ENCODE measurements at places on chromosomes 4 and X.

DNA sequence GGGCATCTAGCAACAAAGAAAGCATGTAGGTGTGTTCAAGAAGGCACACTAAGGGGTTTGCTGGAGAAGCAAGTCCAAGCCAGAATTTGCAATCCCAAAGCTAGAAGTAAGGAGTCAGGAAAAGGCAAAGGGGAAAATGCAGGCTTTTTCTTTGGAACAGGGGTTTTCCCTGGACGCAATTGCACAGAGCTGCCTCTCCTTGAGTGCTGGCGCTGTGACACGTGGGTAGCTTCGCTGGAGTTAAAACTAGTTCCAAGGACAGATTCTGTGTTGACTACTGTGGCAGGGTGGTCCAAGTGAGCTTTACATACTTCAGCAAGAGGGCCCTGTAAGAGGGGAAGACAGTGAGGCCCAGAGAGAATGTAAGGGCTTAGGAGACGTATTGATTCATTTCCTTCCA is 277.1 kb downstream of the ADGRA3 start:
- DNase-seq: no peak

- DNase-seq: no peak
These were observed 73.3 kb upstream of the ZDHHC15 start for GRCh38 chrX:75596178-75596577.

- peak; percentile 19 for DNase-seq
These were observed at the start of gene TMEM35A for GRCh38 chrX:101078716-101079598. Gene TMEM35A, plus strand, starts transcription at chrX:101078879. Its CDS starts 124 bp downstream, at chrX:101079003.

DNA sequence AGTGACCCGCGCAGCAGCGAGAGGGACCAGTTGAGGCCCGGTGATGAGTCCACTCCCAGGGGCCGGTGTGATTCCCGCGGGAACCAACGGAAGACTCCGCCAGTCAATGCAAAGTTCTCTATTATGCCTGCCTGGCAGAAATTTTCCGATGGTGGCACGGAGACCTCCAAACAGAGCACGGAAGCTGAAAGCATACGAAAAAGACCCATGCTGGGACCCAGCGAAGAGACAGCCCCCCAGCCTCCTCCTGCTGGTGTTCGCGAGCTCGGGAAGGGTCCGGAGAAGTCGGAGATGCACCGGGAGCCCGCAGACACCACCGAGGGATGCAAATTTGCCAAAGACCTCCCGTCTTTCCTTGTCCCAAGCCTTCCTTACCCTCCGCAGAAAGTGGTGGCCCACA is 71.7 kb downstream of the AASDH start:
- no peak for DNase-seq

- no peak for DNase-seq
These were observed 273.9 kb downstream of the ARAP2 start for GRCh38 chr4:35970366-35970960.

DNA sequence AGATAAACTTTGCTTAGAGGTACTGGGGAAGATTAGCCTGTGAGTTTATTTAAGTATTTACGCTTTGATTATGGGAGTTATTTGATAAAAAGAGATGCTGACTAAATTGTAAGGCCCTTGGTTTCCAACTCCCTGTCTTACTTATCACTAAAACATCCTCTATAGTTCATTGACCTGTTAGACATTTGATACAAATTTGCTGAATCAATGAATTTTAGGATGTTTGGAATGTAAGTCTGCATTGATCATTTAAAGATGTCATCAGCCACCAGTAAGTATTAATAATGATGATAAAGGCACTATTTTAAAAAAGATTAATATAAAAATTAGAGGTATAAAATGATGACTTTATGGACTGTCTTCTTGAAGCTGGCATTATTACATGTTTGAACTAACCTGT is 340.6 kb downstream of the SPRY1 start:
- no peak for DNase-seq

- no peak for DNase-seq
These were observed at the start of gene CXCL3 for GRCh38 chr4:74038425-74039314. Gene CXCL3, minus strand, starts transcription at chr4:74038689. Its CDS starts 78 bp downstream, at chr4:74038611.

DNA sequence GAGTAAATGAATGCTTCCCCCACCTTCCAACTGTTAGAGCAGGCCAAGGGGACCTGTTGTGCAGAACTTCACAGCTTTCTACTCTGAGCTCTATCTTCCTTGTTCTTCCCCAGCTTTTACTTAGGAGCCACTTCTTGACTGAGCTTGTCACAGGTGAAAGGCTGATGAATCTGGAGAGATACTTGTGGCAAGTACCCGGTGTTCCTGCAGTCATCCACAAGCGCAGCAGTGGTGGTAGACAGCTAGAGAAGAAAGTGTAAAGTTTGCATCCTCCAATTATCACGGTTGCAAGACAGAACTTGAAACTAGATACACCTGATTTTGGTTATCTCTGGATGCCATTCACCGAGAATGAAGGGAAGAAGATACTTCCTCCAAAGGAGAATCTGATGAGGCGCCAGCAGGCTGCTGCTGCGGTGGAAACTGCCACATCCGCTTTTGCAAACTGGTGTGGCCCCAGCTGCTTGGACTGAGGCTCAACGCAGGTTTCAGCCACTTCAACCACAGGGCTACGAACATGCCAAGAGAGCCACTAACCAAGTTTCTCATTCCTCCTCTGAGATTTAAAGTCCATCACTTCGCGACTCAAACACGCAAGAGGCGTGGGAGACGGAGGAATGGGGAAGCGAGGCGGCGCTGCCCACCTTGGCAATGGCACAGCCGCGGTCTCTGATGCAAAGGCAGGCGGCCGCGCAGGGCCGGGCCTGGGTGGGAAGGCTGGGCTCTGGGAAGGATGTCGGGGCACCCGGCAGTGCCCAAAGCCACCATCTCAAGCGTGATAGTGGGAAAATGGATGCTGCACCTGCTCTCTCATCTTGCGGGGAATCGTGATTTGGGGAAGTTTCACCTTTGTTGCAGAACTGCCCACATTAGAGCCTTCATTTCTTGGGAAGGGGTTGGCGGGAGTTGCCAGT is 1.3 kb upstream of the FHIP1A start:
- no peak for DNase-seq

DNA sequence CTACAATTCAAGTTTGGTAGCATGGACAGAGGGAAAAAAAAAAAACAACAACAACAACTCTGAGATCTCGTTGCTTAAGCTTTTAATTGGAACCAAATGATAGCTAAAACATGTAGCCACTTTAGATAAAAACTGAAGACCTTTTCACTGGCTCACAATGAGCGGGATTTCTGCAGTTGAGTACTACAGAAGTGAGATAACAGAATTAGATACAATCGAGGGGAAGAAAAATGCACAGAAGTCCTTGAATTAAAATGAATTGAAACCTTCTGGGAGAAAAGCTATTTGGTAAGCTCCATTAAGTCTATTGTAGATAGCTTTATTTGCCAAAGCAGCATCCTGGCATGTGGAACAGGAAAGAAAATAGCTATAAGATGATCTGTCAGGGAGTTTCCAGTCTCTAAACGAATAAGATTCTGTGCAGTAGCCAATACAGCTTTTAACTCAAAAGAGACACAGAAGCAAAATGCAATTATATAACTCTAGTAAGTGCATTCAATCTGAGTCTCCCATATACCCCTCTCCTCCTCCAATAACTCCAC is 248.5 kb downstream of the ENOX2 start:
- DNase-seq: no peak

DNA sequence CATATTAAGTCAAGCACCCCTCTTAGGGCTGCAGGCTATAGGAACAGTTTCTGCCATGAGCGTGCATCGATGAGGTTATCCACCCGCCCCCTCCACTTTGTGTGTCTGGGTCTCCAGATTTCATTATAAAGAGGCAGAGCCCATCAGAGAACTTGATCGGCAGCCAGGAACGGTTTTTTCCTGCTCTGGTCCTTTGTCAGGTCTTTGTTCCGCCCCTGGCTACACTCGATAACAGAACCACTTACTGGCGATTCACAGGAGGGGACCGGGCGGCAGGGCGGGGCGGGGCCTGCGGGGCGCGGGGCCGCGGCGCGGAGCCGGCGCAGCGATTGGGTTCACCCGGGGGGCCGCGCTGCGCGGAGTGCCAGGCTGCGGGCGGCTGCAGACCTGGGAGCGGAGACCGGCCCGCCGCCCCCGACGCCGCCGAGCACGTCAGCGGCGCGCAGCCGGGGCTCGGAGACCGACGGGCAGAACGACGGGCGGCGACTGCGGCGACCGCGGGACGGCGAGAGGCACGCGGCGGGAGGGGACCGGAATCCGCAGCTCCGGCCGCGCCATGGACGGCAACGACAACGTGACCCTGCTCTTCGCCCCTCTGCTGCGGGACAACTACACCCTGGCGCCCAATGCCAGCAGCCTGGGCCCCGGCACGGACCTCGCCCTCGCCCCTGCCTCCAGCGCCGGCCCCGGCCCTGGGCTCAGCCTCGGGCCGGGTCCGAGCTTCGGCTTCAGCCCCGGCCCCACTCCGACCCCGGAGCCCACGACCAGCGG is at the start of gene SLC10A4:
Gene SLC10A4 (plus strand): TSS at position 338 of the 771 bp plus-strand sequence. CDS start 219 bp downstream, at position 557.
- no peak for DNase-seq

DNA sequence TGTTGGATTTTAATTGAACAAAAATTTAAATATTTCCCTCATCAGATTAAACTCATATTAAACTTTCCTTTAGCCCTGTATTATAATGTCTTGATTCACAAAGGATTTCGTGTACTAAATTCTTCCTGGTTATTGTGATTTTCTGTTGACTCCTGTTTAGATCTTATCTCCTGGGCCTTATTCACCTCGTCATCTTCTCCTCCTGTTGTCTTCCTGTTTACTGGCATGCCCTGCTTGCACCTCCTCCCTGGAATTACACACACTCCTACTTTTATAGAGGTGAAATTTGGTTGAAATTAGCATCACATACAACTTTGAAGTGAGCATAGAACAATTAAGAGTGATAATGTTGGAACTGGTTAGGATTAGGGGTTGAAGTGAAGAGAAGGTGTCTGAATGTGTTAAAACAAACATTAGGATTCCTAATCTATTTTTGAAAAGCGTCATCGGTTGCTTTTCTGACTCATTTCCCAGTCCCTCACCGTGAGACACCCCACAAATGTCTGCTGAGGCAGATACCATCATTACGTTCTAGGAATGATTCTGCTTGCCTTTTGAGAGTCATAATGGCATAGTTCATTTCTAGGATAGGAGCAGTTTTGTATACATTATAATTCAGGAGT is 32.5 kb downstream of the TLL1 start:
- DNase-seq: no peak

DNA sequence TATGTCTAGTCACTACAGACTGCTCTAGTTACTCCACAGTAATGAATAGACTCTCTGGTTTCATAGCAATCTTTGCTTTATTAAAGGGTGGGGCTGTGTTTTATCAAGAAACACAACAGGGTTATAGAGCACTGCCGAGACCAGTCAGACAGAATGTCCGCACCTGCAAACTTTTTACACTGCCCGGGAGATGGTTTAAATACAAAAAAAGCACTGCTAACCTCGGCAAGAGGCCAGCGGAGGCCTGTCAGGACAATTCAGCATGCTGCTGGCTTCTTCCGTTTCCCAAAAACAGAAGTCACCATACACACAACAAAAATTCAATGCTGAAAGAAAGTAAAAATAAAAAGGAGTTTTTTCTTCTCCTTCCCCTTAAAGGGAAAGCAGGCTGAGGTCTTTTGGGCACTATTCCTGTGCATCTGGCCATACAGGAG is 67.4 kb downstream of the IRF2 start:
- no peak for DNase-seq

Data from NCI-H446 (cell line).